Epithelial cell of umbilical artery (primary cell): ENCODE measurements at places on chromosomes 16 and 17. TPM values are rescaled to one million over a fixed set of nuclear protein-coding genes. Genes with fewer than 3 reads are reported as not detected.

The PRAC1 gene
- total RNA-seq = not detected in 2 replicates

The HCFC1R1 gene
- total RNA-seq = 2.9 and 7.0 TPM in 2 replicates

The YPEL3 gene
- total RNA-seq = 12.0 and 20.1 TPM in 2 replicates

The TMC6 gene
- total RNA-seq = 35.1 and 42.7 TPM in 2 replicates

The CDR2L gene
- 13.4 and 18.8 TPM in 2 replicates for total RNA-seq

The FZD2 gene
- 1.4 and 2.6 TPM in 2 replicates for total RNA-seq

The TBC1D3C gene
- total RNA-seq = 0.32 TPM in 1 of 2 replicates, not detected in the other

The NPIPA8 gene
- not detected in 2 replicates for total RNA-seq

The TMEM235 gene
- total RNA-seq = under 0.01 and 0.46 TPM in 2 replicates

The DNAI2 gene
- not detected in 2 replicates for total RNA-seq

The CD300LB gene
- total RNA-seq = not detected in 2 replicates

The SRR gene
- total RNA-seq = 27.0 and 34.8 TPM in 2 replicates

The CSH2 gene
- not detected in 2 replicates for total RNA-seq

The HS3ST3A1 gene
- 0.15 and 0.32 TPM in 2 replicates for total RNA-seq

The CNGB1 gene
- not detected in 2 replicates for total RNA-seq

The CORO1A gene
- total RNA-seq = 1.2 and 4.2 TPM in 2 replicates

The NPTX1 gene
- total RNA-seq = 0.30 and 0.65 TPM in 2 replicates

The WIPF2 gene
- 3.6 and 4.4 TPM in 2 replicates for total RNA-seq

The CD79B gene
- 0.65 and 2.0 TPM in 2 replicates for total RNA-seq

The CEP295NL gene
- 0.32 and 2.1 TPM in 2 replicates for total RNA-seq

The TMC7 gene
- total RNA-seq = 2.6 and 3.5 TPM in 2 replicates

The PHF12 gene
- 7.1 and 9.0 TPM in 2 replicates for total RNA-seq

The RDM1 gene
- 0.46 TPM in 1 of 2 replicates, not detected in the other for total RNA-seq

The ZNF821 gene
- 4.9 and 5.5 TPM in 2 replicates for total RNA-seq

The ELMO3 gene
- 1.3 and 1.5 TPM in 2 replicates for total RNA-seq

The ZNF23 gene
- 3.5 and 5.2 TPM in 2 replicates for total RNA-seq

The SCGB1C2 gene
- total RNA-seq = not detected in 2 replicates

The TBC1D3 gene
- not detected in 2 replicates for total RNA-seq

The IL17C gene
- not detected in 2 replicates for total RNA-seq

The COASY gene
- 8.4 and 9.7 TPM in 2 replicates for total RNA-seq

The HSD17B1 gene
- 0.15 and 0.65 TPM in 2 replicates for total RNA-seq
